Hematopoietic multipotent progenitor cell treated with erythropoietin and hydrocortisone succinate and interleukin-3 and kit ligand, for 8 days (in vitro differentiated cells): ENCODE measurements at places on chromosomes 7 and 10.

GRCh38 chr7:24201226-24201625 is 82.8 kb upstream of the NPY start:
- DNase-seq: no peak

- DNase-seq: no peak
Measured at GRCh38 chr7:81583882-81584533, 185.8 kb downstream of the HGF start.

- DNase-seq: no peak
Measured at GRCh38 chr7:49773218-49773935, at the start of gene VWC2. Gene VWC2 (plus strand): TSS chr7:49773638. CDS start chr7:49775436, 1,798 bp downstream.

- DNase-seq: no peak
Measured at GRCh38 chr10:72110673-72111401, 22.5 kb upstream of the SPOCK2 start.

GRCh38 chr7:114405427-114405826 is 9.2 kb upstream of the FOXP2 start:
- DNase-seq: no peak

DNA sequence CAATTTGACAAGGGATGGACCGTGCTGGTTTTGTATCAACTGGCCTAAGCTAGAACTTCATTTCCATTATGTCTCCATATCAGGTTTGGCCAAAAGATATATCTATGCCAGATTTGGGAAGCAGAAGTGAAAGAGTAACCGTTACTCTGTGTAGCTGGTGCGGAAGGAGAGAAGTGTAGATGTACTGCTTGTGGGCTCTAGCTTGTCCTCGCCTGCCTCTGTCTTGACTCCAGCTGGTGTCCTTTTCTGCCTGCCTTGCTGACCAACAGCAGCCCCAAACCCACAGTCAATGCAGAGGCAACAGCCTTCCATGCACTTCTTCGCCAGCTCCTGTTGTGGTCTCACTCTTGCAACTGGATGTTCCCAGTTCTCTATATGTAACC is 128.5 kb downstream of the KIF20B start:
- no peak for DNase-seq

DNA sequence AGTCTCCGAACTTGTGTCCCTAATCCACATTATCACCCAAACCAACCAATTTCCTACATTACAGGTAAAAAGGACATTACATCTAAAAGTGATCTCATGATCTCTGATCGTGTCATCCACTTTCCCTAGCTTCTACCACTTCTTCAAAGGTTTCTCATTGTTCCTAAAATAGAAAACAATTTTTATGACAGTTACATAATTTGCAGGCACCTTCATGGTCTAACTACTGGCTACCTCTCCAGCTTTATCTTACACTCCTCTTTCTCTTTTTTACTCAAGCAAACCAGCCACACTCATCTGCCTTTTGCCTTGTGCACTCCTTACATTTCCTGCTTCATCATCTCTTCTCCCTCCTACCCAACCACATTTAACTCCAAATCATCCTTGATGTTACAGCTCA is 886.7 kb upstream of the SORCS1 start:
- no peak for DNase-seq

DNA sequence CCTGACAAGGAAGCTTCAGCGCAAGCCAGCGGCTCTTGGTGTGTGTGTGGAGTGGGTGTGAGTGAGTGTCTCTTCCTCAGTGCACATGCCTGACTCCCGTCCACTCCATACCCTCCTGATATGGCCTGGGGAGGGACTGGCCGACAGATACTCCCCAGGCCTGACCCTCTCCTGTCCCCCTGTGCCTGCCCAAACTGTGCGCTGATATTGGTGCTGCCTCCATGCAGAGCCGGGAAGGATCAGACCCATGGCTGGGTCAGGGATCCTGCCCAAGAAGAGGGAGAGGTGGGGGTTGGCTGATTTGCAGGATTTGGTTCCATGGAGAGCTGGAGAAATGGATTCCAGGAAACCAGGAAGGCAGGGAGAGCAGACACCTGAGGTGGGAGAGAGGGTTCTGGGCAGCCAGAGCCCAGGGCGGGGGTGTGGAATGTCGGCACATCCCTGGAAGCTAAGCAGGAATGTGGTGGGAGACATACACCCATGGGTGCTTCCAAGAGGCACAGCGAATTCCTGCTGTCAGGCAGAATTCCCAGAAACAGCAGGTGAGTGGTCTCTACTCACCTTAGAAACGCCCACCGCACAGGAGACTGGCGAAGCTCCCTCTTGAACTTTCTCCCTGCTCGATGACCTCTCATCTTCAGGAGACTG is 6.3 kb downstream of the CALML5 start:
- no peak for DNase-seq

DNA sequence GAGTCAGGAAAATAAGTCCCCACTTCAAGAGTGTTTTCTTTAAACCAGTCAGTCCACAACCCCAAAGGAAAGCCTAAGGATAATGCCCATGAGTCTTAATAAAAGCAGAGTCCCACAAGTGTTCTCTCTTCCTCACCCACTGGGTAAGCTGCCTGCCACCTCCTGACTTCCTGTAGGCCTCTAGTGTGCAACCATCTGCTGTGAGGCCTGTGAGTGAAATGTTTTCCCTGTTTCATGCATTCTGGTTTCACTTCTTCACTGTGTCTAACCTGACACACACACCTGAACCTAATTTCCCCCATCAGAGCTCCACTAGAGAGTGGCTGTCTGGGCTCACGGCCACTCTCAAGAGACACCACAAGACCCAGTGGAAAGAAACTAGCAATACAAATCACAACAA is 38.9 kb upstream of the GDF10 start:
- DNase-seq: no peak

DNA sequence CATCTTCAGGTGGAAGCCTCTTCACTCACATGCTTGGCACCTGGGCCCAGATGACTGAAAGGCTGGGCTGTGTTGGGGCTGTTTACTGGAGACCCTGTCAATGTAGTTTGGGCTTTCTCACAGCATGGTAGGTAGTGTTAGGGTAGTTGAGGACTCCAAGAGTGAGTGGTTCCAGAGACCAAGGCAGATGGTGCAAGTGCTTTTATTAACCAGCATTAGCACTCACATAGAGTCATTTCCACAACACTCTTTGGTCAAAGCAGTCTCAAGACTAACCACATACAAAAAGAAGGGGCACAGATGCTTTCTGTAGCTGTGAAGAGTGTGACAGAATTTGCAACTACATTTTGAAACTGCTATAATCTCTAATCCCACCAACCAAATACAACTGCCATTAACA is 135.0 kb downstream of the RTKN2 start:
- DNase-seq: no peak

- DNase-seq: no peak
Measured at GRCh38 chr10:85280014-85280413, 951.6 kb downstream of the CCSER2 start.

GRCh38 chr10:92244796-92245195 is 46.1 kb downstream of the CPEB3 start:
- no peak for DNase-seq

GRCh38 chr7:58086461-58086860 is 636.5 kb downstream of the ZNF716 start:
- DNase-seq: no peak
